ENCODE measurements at places on chromosomes 6 and 20.

- DNase-seq: no peak
Measured at GRCh38 chr6:31037682-31038081, 27.4 kb downstream of the MUC22 start.

GRCh38 chr20:19327401-19327800, 115.0 kb downstream of the SLC24A3 start:
- no peak for DNase-seq

DNA sequence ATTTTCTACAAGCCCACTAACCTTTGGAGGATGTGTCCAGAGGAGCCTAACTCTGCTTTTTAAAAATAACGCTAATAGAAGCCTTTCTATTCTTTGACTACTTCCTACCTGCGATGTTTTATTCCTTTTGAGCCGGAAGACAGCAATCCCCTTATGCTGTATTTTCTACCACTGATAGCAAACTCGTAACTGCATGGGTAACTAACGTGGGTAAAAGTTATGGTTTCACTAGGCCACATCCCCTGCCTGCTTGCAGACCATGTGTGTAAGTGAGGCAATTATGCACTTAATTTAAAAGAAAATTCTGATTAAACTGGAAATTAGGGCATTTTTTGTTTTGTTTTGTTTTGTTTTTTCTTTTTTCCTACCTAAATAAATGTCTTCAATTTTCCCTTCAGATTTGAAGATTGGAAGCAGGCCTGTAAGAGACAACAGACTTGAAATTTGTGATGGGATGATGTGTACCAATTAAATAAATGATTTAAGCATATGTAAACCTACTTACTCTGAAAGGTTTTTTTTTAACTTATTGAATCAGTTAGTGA, 931 bp downstream of the UFL1 start:
- DNase-seq: no peak

DNA sequence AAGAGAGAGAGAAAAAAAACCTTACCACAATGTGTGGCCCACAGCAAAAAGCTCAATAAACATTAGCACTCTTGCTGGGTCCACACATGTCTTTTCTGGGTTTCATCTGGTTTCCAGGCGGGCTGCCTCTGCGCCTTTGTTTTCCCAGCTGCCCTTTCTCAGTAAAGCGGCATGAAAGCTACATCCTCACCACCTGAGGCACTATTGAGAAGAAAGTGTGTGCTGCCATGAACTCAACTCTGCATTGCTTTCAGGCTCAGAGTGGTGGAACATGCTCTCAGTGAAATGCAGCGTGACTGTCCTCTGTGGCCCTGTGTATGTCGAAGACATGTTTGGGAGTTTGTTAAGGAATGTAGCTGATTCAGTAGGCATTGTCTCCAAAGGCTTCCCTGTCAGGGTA, 102.3 kb downstream of the LYRM2 start:
- DNase-seq: no peak

DNA sequence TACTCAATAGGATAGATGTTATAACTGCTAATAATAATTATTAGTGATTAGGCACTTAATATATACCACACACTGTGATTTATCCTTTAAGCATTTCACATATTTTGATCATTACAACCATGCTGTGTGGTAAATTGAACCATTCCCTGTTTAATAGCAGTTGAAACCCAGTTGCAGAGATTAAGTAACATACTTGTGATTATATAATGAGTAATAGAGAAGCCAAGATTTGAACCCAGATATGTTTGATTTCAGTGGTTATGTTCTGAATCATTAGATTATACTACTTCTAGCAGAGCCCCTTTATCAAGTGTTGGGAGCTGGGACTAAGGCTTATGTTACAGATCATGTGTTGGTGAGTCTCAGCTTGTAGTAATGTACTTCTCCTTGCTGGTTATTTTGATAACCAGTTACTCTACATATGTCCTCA, 44.1 kb downstream of the STK4 start:
- no peak for DNase-seq

DNA sequence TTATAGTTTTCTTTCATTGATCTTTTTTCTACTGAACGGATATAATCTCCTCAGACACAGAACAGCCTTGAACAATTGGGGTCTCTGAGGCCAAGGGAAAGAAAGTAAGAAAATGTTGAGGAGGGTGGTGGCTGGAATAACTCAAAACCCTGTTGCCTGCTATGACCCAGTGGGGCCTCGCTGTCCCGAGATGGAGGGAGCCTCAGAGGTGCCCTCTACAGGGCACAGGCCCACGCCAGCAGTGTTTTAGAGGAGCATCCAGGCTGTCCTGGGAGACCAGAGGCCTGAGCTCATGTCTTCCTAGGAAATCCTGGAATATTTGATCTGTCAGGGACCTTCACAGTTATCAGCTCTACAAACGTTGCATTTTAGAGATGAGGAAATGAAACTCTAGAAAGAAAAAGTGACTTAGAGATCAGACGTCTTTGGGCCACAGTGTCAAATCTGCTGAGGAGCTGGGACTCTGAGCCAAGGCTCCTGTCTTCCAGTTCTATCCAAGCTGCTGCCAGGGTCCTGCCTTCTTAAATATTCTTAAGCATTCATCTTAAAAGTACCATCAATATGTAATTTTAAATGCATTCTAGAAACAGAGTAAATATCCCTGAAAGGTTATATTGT, 26.3 kb downstream of the ALDH5A1 start:
- peak; percentile 17 for DNase-seq

DNA sequence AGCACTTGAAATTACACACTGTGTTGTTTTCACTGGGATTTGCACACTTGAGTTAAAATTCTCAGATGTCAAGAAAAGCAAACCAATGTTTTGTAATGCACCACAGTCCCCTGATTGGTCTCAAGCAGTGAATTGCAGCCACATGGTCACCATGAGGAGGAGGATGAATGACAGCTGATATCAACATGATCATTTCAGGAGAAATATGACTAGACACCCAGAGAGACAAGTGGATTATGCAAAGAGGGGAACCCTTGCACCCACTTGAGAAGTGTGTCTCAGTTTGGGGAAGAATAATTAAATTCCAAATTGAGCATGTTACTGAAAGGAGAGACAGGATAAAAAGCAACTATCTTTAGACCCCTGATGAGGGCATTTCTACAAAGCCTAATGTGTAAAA, 69.3 kb downstream of the UST start:
- no peak for DNase-seq

GRCh38 chr6:155276638-155277037, 12.8 kb downstream of the CLDN20 start:
- no peak for DNase-seq

GRCh38 chr6:71290611-71291010, 2.0 kb downstream of the OGFRL1 start:
- DNase-seq: no peak

DNA sequence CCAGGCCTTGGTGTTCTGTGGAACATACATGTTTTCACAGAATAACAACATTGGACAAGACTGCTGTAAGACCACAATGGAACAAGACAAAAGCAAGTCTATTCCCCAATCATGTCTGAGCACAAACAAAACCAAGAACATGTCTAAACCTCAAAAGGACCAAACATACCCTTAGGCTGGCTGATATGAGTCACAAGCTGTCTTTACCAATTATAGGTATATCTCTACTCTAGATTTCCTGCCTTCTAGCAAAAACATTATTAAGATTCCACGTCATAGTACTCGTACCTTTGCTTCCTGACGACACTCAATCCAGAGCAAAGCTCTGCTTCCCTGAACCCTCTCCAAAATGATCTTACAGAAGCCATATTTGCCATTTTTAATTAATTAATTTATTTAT, 15.4 kb upstream of the L3MBTL1 start:
- DNase-seq: no peak

- no peak for DNase-seq
Measured at GRCh38 chr6:32932132-32932868, 8.5 kb downstream of the HLA-DMB start.

DNA sequence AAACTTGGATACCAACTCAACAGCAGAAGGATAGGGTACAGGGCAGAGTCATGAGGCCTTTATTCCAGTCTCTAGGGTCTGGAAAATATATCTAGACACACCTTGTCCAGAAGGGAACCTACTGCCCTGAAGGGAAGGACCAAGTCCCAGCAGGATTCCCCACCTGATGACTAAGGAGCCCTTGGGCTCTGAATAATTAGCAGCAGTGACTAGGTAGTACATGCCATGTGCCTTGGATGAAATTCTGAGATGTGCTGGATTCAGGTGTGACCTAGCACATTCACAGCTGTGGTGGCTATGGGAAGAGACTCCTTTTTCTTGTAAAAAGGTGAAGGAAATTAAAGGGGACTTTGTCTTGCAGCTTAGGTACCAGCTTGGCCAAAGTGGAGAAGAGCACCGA, 364.3 kb upstream of the PTCHD4 start:
- no peak for DNase-seq

DNA sequence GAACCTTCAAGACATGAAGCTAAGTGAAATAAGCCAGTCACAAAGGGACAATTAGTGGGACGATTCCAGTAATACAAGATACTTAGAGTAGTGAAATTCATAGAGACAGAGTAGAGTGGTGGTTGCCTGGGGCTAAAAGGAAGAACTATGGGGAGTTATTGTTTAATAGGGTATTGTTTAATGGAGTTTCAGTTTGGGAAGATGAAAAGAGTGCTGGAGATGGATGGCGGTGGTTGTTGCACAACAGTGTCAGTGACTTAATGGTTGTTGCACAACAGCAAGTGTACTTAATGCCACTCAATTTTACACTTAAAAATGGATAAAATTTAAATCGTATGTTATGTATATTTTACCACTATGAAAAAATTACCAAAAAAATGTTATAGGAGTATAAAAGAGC, 209.7 kb upstream of the TENT5A start:
- DNase-seq: no peak

GRCh38 chr20:33419140-33419974, 18.0 kb upstream of the CDK5RAP1 start:
- no peak for DNase-seq

- no peak for DNase-seq
Measured at GRCh38 chr20:8689337-8689736, 379.6 kb upstream of the PLCB4 start.

- DNase-seq: no peak
Measured at GRCh38 chr6:28081486-28081751, 1.1 kb downstream of the ZNF165 start.

GRCh38 chr20:56778765-56779195, 149.7 kb downstream of the TFAP2C start:
- DNase-seq: no peak

DNA sequence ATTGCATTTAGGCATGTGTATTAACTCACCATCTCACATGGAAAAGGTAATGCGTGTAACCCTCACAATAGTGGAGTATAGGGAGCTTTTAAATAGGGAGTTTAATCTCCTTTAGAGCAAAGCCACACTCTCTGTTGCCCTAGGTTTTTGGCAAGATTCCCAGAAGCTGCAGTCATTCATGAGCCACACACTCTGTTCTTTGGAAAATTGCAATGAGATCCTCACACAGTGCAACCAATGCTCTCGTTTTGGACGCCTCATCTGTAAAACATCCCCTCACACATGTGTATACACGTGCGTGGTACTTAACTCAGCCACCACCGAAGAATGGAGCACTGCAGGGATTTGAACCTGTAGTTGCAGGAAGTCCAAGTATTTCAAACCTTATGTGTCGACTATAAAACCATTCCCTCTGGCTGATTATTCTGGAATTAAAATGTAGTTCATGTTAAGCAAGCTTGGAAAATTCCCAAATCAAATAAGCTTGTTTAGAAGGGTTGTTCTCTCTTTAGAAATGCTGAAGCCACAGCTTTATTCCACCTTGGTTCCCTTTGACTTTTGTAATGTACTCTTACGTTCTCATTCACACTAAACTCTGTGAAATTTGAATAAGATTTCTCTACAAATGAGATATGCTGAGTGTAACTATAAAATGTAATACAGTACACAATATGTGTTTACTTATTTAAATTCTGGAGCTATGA, 489.8 kb upstream of the MANEA start:
- DNase-seq: no peak

DNA sequence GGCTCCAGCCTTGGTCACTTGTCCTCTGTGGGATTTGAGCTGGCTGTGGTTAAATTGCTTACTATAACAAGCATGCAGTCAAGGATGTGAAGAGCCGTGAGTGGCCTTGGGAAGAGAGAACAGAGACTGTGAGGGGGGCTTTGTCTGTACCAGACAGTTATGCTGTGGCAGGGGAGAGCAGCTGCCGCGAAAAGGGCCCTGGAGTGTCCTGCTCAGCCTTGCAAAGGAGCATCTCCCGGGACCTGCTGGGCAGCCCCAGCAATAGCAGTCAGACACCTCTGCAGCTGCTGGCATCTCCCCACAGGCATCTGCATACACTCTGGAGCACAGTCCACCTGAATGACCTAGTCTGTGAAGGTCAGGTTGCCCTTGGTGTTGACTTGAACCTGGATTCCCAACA, 6.3 kb downstream of the EBF4 start:
- DNase-seq: no peak

DNA sequence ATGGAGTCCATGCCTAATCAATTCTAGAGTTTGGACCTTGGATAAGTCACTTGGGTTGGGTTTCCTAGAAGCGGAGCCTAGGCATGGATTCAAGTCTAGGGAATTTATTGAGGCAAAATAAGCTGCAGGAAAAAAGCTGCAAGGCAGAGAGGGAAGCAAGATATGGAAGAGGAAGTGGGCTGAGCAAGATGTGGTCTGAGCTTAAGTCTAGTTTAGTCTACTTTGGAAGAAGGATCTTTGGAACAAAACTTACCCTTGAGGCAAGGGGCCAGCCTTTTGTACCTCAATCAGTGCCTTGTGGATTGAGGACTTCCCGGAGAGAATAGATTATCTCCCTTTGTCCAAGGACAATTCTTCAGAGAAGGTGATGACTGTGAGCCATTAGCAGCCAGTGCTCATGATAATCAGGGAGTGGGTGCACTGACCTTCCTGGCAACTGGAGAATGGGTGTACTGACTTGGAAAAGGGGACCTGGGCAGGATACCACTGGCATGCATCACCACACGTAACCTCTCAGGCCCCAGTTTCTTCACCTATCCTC, 10.9 kb downstream of the ZSCAN9 start:
- no peak for DNase-seq

- DNase-seq: no peak
Measured at GRCh38 chr20:22579119-22579427, 5.3 kb downstream of the FOXA2 start.

- DNase-seq: no peak
Measured at GRCh38 chr6:53974941-53975340, 136.3 kb upstream of the MLIP start.

- no peak for DNase-seq
Measured at GRCh38 chr20:50083034-50083433, 29.9 kb downstream of the UBE2V1 start.

- no peak for DNase-seq
Measured at GRCh38 chr6:52538252-52538900, 38.5 kb downstream of the TRAM2 start.

GRCh38 chr6:128327890-128328289, 192.5 kb downstream of the PTPRK start:
- peak; percentile 0 for DNase-seq

GRCh38 chr6:108080010-108080780, 5.7 kb upstream of the OSTM1 start:
- DNase-seq: no peak

DNA sequence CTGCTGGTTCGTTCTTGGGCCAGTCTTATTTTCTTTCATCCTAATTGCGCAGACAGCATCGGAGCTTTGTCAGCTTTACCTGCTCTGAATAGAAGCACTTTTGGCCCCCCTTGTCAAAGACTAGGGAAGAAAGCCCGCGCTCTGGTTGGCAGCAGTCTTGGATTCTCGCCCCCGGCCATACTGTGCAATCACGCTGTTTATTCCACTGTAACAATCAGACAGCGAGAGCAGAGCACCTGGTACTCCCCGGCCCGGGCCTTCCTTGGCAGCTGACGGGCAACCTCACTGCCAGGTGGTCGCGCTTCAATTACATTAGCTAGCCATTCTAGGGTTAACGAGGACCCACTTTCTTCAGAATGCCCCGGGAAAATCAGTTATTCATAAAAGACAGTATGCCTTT, 72.6 kb downstream of the INSM1 start:
- DNase-seq: no peak

- no peak for DNase-seq
Measured at GRCh38 chr6:167720456-167721285, 106.0 kb upstream of the AFDN start.
